Right ventricle myocardium superior (tissue), 1 donor: ENCODE measurements at places on chromosomes 2 and 18. TPM values are rescaled to one million over a fixed set of nuclear protein-coding genes. Genes with fewer than 3 reads are reported as not detected.

GRCh38 chr2:175154661-175155082 lies 13.3 kb downstream of the ATF2 start:
- DNase-seq: no peak

The TUBA3E gene
- 69.5 TPM for total RNA-seq

- no peak for DNase-seq
Measured at GRCh38 chr2:96386470-96386869, 50.9 kb downstream of the NCAPH start.

The GEN1 gene
- 4.5 TPM for total RNA-seq

The MTCL1 gene
- 9.0 TPM for total RNA-seq

The CXCR1 gene
- 0.54 TPM for total RNA-seq

DNA sequence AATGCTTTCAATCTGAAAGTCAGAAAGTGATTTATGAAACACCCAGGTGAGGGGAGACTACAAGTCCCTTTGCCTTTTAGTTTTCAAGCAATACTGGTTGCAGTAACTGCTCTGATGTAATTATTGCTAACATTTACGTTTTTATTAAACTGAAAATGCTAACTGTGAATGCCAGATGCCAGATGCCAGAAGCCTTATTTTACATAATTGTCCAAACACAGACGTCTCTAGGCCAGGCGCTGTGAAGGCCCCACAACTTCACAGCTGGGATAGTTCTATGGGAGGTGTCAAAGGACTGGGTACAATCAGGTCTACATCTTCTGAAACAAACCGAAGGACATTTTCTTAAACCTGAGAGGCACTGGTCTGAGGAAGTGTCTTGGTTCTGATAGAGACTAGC lies 27.5 kb upstream of the MSGN1 start:
- no peak for DNase-seq

DNA sequence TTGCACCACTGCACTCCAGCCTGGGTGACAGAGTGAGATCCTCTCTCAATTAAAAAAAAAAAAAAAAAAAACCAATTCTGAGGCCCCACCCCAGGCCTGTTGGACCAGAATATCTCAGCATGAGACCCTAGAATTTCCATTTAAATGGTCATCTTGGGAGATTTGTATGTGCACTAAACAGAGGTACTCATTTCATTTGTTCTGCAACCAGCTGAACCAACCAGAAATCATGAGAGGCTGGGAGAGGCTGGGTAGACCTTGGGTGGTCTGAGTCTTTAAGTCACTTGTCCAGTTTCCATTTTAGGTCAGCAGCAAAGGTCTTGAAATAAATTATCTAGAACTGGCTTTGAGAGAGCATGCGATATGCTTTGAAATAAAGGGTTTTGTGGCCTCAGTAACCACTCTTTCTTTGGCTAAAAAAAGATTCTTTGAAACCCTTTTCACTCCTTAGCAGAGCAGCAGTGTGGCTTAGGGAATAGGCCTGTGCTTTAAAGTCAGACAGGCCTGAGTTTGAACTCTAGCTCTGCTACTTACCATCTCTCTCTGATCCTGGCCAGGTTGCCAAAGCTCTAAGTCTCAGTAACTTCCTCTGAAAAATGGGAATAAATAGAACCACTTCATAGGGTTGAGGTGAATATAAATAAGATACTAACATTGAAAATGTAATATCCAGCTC lies 52.6 kb downstream of the QPCT start:
- DNase-seq: no peak

The OR6B2 gene
- not detected for total RNA-seq

The HOXD13 gene
- total RNA-seq: not detected

The TMEM17 gene
- 1.7 TPM for total RNA-seq

- no peak for DNase-seq
Measured at GRCh38 chr18:24071779-24072178, 57.2 kb downstream of the TTC39C start.

GRCh38 chr2:224591220-224591619 lies 6.1 kb upstream of the CUL3 start:
- no peak for DNase-seq

- DNase-seq: no peak
Measured at GRCh38 chr2:196971574-196972279, 45.2 kb upstream of the PGAP1 start.

GRCh38 chr18:76265497-76266235 lies 229.4 kb downstream of the ZNF516 start:
- DNase-seq: peak; percentile 60

The TXNDC2 gene
- not detected for total RNA-seq

DNA sequence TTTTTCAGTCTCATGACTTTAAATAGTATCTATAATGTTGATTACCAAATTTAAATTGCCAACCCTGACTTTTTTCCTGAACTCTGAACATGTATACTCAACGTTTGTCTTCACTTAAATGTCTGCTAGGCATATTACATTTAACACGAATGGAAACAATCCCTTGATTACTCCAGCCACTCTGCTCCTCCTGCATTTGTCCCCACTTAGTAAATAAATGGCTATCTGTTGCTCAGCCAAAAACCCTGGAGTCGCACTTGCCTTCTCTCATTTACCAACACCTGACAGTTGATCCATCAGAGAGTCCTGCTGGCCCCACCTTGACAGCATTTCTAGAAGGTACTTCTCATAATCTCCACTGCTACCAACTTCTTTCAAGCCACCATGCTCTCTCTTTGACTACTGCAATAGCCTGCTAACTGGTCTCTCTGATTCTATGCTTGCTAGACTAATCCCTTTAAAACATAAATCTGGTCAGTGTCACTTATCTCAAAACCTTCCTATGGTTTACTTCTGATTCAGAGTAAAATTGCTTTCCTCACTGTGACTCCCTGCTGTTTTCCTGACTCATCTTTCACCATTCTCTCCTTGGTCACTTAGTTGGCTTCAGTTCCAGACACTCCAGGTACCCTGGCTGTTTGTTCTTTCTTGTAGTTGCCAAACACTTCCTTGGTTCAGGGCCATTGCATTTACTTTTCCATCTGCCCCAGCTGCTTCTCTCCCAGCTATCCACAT lies 31.9 kb downstream of the SPAG16 start:
- DNase-seq: no peak

- DNase-seq: no peak
Measured at GRCh38 chr18:59249199-59249774, 24.0 kb downstream of the RAX start.

DNA sequence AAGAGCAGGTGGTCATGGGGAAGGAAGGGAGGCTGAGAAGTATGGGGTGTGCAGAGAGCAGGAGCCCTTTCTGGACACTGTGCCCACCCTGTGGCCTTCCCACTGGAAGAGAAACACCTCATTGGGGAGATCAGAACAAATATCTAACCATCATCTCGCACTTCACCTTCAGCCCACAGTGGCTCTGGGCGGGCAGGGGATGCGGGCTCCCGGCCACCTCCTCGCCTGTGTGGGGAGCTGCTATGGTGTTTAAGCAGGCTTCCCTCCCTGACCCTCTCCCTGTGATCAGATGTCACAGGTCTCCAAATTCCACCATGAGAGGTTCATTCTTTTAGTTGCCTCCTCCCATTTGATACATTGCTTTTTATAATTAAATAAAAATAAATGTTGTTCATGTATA lies 5.0 kb downstream of the FBLN7 start:
- DNase-seq: no peak
